ENCODE measurements at places on chromosomes 2 and 18.

DNA sequence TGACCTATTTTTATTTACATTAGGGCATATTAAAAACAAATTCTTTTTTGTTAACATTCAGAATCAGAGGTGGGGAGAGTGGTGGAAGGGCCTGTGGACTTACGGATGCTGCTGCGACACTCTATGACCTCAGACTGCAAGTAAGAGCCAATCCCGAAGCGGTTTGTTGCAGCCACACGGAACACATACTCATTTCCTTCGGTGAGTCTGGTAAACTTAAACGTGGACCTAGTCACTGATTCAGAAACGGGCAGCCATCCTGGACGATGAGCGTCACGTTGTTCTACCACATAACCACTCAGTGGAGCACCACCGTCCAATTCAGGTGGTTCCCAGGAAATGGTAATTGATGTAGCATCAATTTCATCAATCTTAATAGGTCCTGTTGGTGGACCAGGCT lies 61.9 kb downstream of the PLEKHA3 start:
- DNase-seq: no peak

DNA sequence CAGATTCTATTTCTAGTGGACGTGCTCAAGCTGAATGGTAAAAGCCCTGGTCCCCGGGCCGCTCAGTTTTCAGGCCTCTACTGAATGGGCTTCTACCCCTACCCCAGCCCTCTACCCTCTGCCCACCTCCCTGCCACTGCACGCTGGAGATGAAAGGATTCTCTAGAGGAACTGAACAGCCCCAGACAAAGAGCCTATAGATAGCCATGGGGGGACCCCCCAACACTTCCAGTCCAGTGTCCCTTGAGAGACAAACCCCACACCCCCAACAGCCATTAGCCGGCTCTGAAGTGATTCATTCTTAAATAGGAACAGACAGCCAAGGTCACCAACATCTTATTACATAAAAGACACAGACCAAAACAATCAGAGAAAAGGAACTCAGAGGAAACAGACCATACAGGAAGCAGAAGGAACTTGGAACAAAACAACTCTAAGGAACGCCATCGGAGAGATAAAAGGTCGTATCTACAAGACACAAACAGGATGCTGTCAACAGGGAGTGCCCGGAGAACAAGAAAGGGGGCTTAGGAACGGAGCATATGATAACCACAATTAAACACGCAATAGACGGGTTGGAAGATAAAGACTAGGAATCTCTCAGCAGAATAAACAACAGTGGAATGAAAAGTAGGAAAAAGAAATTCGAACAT lies 23.5 kb downstream of the TMEM37 start:
- DNase-seq: no peak

DNA sequence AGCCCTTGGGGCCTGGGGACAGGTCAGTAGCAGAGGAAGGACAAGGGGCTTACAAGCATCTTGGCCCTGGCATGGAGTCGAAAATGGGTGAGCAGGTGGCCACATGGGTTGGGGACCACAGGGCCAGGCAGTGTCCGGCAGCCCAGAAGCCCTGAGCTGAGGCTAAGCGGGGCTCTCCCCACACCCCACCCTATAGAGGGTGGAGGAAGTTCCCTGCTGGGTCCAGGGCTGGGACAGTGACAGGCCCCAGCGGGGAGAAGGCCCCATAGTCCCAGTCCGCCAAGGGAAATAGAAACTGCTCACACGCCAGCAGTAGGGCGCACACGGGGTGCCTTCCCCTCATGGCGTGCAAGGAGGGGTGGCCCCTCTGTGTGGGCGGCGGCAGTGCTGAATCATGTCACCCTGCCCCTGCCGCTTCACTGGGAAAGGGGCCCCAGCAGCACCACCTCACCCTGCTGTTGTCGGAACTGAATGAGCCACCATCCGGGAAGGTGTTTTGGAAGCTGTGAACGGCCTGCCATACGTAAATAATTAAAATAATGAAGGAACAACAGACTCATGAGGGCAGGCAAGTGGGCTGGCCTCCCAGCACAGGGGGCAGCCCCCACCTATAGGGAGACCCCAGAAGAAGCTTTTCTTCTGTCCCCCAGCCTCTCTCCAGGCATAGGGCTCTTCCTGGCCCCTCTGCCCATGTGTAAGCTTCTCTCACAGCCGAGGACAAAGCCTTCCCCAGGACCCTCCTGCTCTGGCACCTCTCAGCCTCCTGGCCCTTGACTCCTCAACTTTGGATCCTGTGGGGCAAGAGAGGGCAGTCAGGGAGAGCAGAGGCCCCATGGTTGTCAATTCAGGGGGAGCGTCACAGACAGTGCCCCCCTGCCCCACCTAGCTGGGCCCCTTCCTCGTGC lies 12.7 kb upstream of the DUSP2 start:
- DNase-seq: peak; percentile 69

- DNase-seq: no peak
Measured at GRCh38 chr2:5697562-5697961, 5.4 kb downstream of the SOX11 start.

- no peak for DNase-seq
Measured at GRCh38 chr2:230816735-230817134, 48.0 kb upstream of the ITM2C start.

DNA sequence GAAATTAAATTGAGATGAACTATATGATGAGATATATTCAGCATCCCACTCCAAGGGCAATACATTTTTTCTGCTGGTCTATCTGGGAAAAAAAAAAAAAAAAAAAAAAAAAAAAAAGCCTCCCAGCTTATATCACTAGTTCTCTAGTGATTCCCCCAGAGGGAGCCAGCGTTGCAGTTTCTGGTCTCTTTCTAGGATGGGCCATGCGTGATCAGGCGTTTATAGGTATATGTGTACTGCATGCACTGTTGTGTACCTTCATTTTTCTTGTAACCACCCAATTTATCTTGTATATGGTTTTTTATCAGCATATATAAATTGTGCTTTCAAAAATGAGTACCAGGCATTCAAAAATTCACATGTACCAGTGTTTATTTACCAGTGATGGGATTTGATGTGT lies 35.1 kb downstream of the DCDC2C start:
- DNase-seq: no peak

DNA sequence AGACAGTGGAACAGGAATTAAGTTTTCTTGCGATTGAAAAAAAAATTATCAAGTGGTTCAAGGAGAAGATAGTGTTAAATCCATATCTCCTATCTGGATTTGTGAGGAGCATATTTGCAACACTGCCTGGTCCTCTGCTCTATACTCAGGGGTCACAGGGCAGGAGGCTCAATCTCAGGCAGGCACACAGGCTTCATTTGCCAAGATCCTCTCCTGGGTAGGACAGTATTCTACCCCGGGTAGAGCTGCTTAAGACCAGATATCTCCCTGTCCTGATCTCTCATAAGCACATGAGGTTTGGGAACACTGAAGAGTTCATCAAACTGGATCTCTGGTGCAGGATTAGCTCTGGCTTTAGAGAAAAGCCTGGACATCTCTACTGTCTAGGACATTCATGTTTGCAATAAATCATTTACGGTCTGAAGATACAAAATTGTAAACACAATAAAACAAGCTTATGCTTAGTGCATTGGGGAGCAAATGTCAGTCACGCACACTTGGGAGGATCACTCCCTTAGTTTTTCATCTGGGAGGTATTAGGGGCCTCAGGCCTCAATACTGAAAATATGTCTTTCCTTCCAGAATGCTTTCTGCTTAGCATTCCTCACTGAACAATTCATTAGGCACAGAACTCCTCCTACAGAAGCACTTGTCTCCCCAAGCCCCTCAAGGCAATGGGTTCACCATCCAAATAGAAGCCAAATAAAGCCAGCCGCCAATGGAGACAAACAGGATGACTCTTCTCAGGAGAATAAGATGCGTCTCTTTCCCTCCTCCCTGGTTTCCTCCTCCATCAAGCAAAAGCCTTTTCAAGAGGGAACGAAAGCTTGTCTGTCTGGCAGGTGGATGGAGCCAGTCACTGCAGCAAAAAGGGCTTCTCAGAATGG lies 34.1 kb upstream of the LCLAT1 start:
- no peak for DNase-seq

DNA sequence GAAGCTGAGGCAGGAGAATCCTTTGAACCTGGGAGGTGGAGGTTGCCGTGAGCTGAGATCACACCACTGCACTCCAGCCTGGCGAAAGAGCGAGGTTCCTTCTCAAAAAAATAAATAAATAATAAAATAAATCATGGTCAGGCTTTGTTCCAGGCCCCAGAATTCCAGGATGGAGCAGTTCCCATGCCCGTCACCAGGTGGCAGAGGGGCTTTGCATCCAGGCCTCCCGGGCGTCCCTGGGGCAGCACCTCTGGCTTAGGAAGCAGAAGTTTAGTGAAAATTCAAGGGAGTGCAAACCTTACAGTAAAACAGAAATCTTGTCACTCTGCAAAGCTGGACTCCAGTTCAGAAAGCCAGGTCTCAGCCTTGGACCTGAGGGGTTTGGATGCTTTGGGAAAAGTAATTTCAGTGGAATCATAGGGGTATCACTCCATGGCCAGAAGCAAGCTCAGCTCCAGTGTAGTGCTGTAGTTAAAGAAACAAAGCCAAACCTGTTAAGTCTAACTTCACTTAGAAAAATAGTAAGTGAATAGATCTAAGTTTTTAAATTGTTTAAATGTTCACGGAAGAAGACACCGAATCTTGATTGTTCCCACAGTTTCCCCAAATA lies 512.7 kb downstream of the CMPK2 start:
- DNase-seq: no peak

- no peak for DNase-seq
Measured at GRCh38 chr18:78728784-78729467, 250.7 kb upstream of the SALL3 start.

GRCh38 chr2:70474256-70474848 lies 79.3 kb downstream of the TGFA start:
- no peak for DNase-seq

DNA sequence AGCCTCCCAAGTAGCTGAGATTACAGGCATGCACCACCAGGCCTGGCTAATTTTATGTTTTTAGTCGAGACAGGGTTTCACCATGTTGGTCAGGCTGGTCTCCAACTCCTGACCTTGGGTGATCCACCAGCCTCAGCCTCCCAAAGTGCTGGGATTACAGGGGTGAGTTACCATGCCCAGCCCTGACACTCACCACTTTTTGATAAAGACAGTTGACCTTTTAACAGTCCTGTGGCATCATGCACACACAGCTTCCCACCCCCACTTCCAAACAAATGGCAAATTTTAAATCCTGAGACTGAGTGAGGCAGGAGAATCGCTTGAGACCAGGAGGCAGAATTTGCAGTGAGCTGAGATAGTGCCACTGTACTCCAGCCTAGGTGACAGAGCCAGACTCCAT lies 6.2 kb upstream of the DNAJB2 start:
- DNase-seq: no peak

- DNase-seq: no peak
Measured at GRCh38 chr2:42328148-42328833, 32.7 kb downstream of the COX7A2L start.

DNA sequence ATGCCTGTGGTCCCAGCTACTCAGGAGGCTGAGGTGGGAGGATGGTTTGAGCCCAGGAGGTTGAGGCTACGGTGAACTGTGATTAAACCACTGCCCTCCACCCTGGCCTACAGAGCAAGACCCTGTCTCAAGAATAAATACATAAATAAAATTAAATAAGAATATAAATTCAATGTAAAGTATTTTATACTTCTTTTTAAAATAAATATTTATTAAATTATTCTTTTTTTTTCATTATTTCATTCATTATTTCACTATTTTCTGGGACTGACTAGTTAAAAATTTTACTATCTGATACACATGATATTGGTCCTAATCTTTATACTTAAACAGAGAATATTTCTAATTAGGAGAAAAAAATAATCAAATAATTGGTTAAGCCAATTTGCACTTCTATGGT lies 917.6 kb downstream of the ERBB4 start:
- no peak for DNase-seq

GRCh38 chr2:387980-388421 lies 100.1 kb upstream of the ALKAL2 start:
- DNase-seq: no peak

DNA sequence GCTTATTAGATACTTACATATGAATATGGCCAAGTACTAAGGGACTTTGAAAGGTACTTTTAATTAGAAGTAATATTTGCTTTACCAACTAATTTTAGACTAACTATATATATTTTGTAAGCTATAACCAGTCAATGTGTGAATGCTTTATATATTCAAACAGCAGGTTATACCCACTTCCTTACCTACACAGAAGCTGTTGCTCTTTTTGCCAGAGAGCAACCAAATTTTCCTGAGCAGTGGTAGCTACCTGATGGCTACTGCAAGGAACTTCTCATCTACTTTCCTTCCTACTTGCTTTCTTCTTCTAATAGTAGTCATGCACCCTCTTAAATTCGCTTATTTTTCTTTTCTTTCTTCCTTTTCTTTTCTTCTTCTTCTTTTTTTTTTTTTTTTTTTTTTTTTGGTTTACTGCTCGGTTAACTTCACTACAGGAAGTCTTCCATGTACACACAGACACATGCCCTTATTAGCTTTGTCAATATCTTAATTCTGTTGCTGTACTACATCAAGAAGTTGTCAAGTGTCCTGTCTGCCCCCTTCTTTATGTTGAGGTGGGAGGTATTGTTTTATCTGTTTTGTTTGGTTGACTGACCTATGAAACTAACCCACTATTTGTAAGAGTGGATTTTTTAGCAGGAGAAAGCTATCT lies 95.0 kb downstream of the EPC2 start:
- DNase-seq: no peak

DNA sequence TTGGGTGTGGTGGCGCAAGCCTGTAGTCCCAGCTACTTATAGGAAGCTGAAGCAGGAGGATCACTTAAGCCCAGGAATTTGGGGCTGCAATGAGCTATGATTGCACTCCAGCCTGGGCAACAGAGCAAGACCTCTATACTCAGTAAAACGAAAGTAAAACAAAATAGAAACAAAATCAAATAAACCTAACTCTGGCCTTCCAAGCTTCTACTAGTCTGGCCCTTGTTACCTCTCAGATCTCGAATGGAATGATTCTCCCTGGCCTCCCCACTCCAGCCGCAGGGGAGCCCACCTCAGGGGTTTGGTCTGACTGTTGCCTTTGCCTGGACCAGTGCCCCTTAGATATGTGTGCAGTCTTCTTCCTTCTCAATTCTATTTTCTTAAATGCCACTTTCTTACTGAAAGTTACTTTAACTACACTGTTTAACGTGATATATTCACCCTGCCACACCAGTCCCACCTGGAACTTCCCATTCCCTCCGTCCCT lies 160.0 kb upstream of the GCFC2 start:
- no peak for DNase-seq

GRCh38 chr2:33190393-33190937 lies 243.7 kb downstream of the LTBP1 start:
- no peak for DNase-seq

DNA sequence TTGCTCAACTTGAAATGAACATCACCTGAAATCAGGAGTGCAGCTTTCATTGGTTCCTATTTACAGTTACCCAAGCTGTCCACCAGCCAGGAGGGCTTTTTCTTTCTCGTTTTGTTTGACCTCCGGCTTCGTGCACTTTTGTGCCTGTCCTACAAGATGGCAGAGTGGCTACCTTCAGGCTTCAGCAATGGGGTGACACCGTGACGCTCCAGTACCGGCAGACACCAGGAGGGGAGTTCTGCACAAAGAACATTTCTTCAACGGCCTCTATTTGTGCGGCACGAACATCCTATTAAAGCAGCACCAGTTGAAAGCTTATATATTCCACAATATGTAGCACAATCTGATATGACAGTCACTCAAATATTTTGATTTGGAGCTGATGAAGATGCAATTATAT lies 18.3 kb downstream of the RNASEH1 start:
- no peak for DNase-seq

GRCh38 chr2:10934979-10935350 lies 23.2 kb downstream of the KCNF1 start:
- DNase-seq: no peak
